ENCODE measurements at places on chromosomes 2 and 18. TPM values are rescaled to one million over a fixed set of nuclear protein-coding genes. Genes with fewer than 3 reads are reported as not detected.

HOXD9 gene
- total RNA-seq, result not detected

ITGAV gene
- 7.5 TPM for total RNA-seq

LYPD6B gene
- total RNA-seq, result not detected

RNU2-63P gene
- total RNA-seq, result 21.5 TPM

LDLRAD4 gene
- 40.3 TPM for total RNA-seq

ARL4C gene
- total RNA-seq, result 214 TPM

HMSD gene
- not detected for total RNA-seq

TSPYL6 gene
- not detected for total RNA-seq

PLB1 gene
- total RNA-seq, result 0.30 TPM

DNA sequence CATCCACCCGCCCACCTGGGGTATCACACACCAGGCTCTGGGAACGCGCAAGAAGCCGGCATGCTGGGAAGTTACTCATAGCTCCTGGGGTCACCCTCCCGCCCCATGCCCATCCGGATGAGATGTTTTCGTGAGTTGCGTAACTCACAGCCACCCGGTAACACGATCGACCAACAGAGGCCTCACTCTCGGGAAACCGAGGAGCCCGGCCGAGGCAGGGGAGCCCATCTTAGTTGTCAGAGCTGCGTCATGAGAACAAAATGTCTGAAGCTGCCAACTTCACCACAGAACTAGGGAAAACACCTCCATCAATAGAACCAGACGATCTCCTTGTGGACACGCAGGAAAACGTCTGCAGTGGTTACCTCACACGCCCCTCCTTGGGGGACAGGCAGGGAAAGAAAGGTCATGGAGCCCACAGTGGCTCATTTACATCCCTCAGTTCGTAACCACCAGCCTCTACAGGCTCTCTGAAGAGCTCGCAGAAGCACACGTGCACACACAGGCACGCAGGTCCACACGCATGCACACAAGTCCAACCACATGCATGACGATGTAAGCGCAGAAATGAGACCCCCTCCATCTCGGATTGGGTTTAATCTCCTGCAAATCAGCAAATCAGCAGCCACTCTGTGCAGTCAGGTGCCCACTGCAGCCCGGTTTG, 26.2 kb downstream of the ADI1 start:
- peaks cover 8% of the 10 kb centered on the region for H3K4me1 ChIP-seq
- H3K4me3 ChIP-seq, result no peak overlapping the region
- no peak for DNase-seq
- no peak overlapping the region for H3K27ac ChIP-seq
- H3K27me3 ChIP-seq, result no peaks in the 10 kb centered on the region

DNA sequence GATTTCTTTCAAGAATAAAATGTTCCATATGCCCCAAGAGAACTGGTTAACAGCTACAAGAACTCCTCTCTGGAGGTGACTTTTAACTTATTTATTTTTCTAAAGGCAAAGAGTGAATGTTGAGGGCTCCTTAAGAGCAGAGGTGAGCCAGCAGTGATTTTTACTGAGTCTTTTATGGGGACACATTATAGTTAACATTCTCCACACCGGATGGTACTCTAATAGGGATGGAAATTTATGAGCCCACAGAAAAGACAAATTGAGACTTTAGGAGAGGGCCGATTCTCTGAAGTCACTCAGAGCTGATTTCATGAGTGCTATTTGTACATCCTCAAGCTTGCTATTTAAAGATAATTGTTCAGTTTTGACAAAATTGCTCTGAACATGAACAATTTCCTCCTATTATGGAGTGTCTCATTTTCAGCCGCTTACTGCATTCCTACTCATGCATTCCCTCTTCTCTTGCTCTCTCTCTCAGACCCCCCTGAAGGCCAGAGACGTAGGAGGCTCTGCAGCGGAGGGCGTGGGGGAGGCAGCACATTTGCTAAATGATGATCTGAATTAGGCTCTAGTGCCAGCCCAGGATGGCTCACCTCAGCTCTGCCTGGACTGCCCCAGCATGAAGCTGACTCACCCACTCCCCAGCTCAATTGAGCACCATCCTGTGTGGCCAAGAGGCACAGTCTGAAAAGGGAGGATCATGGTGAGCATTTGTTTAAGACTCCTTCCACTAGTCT, 5.9 kb upstream of the RPL37A start:
- peaks cover 21% of the 10 kb centered on the region for H3K4me1 ChIP-seq
- H3K27ac ChIP-seq, result no peak overlapping the region
- peaks cover 9% of the 10 kb centered on the region for H3K36me3 ChIP-seq
- no peaks in the 10 kb centered on the region for H3K27me3 ChIP-seq
- no peak overlapping the region for H3K4me3 ChIP-seq

- H3K4me3 ChIP-seq, result no peak overlapping the region
- no peaks in the 10 kb centered on the region for H3K36me3 ChIP-seq
- no peak for DNase-seq
- H3K27me3 ChIP-seq, result no peaks in the 10 kb centered on the region
Observed at GRCh38 chr18:73232933-73233332, 365.1 kb upstream of the NETO1 start.

- no peaks in the 10 kb centered on the region for H3K4me1 ChIP-seq
- H3K27me3 ChIP-seq, result no peaks in the 10 kb centered on the region
- H3K27ac ChIP-seq, result no peak overlapping the region
- H3K36me3 ChIP-seq, result no peaks in the 10 kb centered on the region
- H3K4me3 ChIP-seq, result no peak overlapping the region
- no peak for DNase-seq
Observed at GRCh38 chr2:108927405-108927804, 61.6 kb downstream of the EDAR start.

- H3K36me3 ChIP-seq, result no peaks in the 10 kb centered on the region
- H3K27ac ChIP-seq, result no peak overlapping the region
- DNase-seq, result no peak
- H3K4me1 ChIP-seq, result no peaks in the 10 kb centered on the region
- H3K27me3 ChIP-seq, result peaks cover 2% of the 10 kb centered on the region
Observed at GRCh38 chr2:101089419-101089818, 61.8 kb downstream of the TBC1D8 start.

DNA sequence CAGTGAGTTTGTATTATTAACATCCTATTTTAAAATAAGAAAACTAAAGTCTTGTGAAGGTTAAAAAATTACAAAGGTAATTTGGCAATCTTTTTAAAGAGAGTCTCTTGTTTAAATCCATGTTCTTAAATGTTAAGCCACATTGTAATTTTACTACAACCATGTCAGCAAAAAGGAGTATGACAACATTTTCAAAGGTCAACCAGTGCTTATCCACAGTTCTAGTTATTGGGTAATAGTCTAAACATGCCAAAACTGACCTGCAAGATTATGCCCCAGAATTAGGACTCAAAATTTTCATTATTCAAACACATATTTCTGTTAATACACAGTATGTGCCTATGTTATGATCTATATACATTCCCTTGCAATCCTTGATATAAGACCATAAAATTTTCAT, 1312.6 kb upstream of the CHAC2 start:
- no peaks in the 10 kb centered on the region for H3K4me1 ChIP-seq
- no peaks in the 10 kb centered on the region for H3K36me3 ChIP-seq
- H3K27me3 ChIP-seq, result no peaks in the 10 kb centered on the region
- no peak for DNase-seq
- no peak overlapping the region for H3K27ac ChIP-seq

GRCh38 chr2:133061874-133062593, 392.0 kb upstream of the LYPD1 start:
- no peaks in the 10 kb centered on the region for H3K27me3 ChIP-seq
- DNase-seq, result no peak
- no peaks in the 10 kb centered on the region for H3K4me1 ChIP-seq
- no peak overlapping the region for H3K27ac ChIP-seq
- no peaks in the 10 kb centered on the region for H3K36me3 ChIP-seq

DNA sequence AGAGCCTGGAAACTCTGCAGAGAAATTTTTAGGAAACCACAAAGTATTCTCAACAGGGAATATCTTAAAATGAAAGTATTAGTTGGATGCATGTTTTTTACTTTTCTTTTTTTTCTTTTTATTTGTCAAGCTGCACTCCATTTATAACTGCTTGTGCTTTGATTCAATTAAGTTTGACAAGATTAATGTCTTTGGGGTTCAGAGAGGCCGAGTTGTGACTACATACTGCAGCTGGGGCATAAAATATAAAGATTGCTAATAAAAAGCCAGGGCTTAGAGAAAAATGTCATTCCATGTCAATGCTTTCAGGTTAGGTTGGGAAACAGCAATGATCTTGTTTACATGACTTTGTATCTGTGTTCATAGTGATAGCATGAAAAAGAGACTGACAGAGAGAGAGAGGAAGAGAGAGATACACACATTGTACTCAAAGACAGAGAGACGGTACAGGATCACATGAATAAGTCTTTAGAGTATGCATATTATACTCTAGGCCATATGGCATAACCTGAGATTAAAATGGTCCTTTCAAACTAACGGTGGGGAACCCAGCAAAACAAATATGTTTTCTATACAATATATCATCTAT, 1022.3 kb upstream of the CNTNAP5 start:
- no peaks in the 10 kb centered on the region for H3K4me1 ChIP-seq
- H3K27ac ChIP-seq, result no peak overlapping the region
- no peak overlapping the region for H3K4me3 ChIP-seq
- no peaks in the 10 kb centered on the region for H3K27me3 ChIP-seq
- H3K36me3 ChIP-seq, result no peaks in the 10 kb centered on the region

DNA sequence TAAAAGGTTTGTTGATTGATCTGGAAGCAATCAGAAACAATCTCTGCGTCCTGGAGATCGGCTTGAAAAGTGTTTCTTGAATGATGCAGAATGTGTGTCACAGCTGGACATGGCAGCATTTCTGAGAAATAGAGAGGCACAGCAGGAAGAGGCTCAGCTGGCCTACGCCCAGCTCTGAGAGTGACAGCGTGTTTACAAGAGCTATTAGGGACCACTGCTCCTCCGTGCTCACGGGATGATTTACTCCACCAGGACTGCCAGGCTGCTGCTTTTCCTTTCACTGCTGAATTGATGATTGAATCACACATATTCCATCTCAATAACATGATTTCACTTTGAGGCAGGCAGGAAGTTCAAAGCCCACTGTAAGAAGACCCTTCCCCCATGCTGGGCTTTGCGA, 62.8 kb downstream of the GALNT14 start:
- H3K4me3 ChIP-seq, result no peak overlapping the region
- no peaks in the 10 kb centered on the region for H3K36me3 ChIP-seq
- no peak overlapping the region for H3K27ac ChIP-seq
- no peak for DNase-seq
- peaks cover 4% of the 10 kb centered on the region for H3K4me1 ChIP-seq

GRCh38 chr18:63464434-63464833, 12.3 kb upstream of the SERPINB5 start:
- no peaks in the 10 kb centered on the region for H3K36me3 ChIP-seq
- no peak overlapping the region for H3K4me3 ChIP-seq
- H3K27ac ChIP-seq, result no peak overlapping the region

GRCh38 chr2:201908901-201909300, 102.6 kb downstream of the CDK15 start:
- DNase-seq, result no peak
- H3K27ac ChIP-seq, result no peak overlapping the region
- peaks cover 20% of the 10 kb centered on the region for H3K27me3 ChIP-seq

DNA sequence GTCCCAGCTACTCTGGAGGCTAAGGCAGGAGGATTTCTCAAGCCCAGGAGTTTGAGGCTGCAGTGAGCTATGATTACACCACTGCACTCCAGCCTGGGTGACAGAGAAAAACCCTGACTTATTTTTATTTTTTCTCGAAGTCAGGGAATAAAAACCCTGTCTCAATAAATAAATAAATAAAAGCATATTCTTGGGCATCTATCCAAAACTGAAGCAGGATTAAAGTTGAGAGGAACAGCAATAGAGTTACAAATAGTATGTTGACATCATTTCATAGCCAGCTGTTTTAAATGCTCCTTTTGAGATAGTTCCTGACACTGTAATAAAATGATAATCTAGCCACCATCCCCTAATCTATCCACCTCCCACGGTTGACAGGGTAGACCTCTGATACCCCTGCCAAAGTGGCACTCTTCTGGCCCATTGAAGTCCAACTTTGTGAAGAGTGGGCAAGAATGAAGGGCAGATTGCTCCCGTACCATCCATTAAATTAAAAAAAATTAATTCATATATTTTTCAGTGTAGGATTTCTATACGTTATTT, 42.3 kb upstream of the LPIN2 start:
- DNase-seq, result no peak
- H3K27ac ChIP-seq, result no peak overlapping the region
- H3K27me3 ChIP-seq, result no peaks in the 10 kb centered on the region
- peaks cover 14% of the 10 kb centered on the region for H3K36me3 ChIP-seq
- peaks cover 26% of the 10 kb centered on the region for H3K4me1 ChIP-seq

- no peak for DNase-seq
- no peaks in the 10 kb centered on the region for H3K36me3 ChIP-seq
- no peaks in the 10 kb centered on the region for H3K4me1 ChIP-seq
- H3K4me3 ChIP-seq, result no peak overlapping the region
- H3K27me3 ChIP-seq, result peaks cover 16% of the 10 kb centered on the region
- H3K27ac ChIP-seq, result no peak overlapping the region
Observed at GRCh38 chr2:152227969-152228592, 52.5 kb upstream of the STAM2 start.

- no peak overlapping the region for H3K27ac ChIP-seq
- H3K27me3 ChIP-seq, result no peaks in the 10 kb centered on the region
- no peak for DNase-seq
Observed at GRCh38 chr2:119064567-119064966, 94.0 kb downstream of the C1QL2 start.

GRCh38 chr2:37837628-37838328, 87.3 kb upstream of the RMDN2 start:
- H3K27me3 ChIP-seq, result peaks cover 5% of the 10 kb centered on the region
- H3K27ac ChIP-seq, result no peak overlapping the region
- H3K36me3 ChIP-seq, result no peaks in the 10 kb centered on the region
- H3K4me1 ChIP-seq, result peaks cover 5% of the 10 kb centered on the region
- H3K4me3 ChIP-seq, result no peak overlapping the region

- H3K27ac ChIP-seq, result no peak overlapping the region
- no peak overlapping the region for H3K4me3 ChIP-seq
- H3K27me3 ChIP-seq, result no peaks in the 10 kb centered on the region
Observed at GRCh38 chr2:189018631-189019030, 44.5 kb downstream of the COL3A1 start.

GRCh38 chr2:202782940-202783558, 88.5 kb downstream of the ICA1L start:
- H3K4me3 ChIP-seq, result no peak overlapping the region
- H3K27ac ChIP-seq, result no peak overlapping the region
- H3K36me3 ChIP-seq, result peaks cover 58% of the 10 kb centered on the region
- no peaks in the 10 kb centered on the region for H3K27me3 ChIP-seq
- peaks cover 3% of the 10 kb centered on the region for H3K4me1 ChIP-seq
- DNase-seq, result no peak

- H3K27ac ChIP-seq, result no peak overlapping the region
- H3K27me3 ChIP-seq, result no peaks in the 10 kb centered on the region
- no peaks in the 10 kb centered on the region for H3K4me1 ChIP-seq
- H3K36me3 ChIP-seq, result no peaks in the 10 kb centered on the region
Observed at GRCh38 chr2:120856421-120856862, 120.8 kb downstream of the GLI2 start.

GRCh38 chr2:191929288-191929687, 82.4 kb upstream of the CAVIN2 start:
- no peak overlapping the region for H3K27ac ChIP-seq
- H3K4me1 ChIP-seq, result no peaks in the 10 kb centered on the region
- peaks cover 12% of the 10 kb centered on the region for H3K27me3 ChIP-seq
- H3K4me3 ChIP-seq, result no peak overlapping the region
- no peak for DNase-seq

- H3K27me3 ChIP-seq, result peaks cover 6% of the 10 kb centered on the region
- H3K4me1 ChIP-seq, result peaks cover 20% of the 10 kb centered on the region
- DNase-seq, result no peak
- H3K36me3 ChIP-seq, result peaks cover 1% of the 10 kb centered on the region
- H3K27ac ChIP-seq, result no peak overlapping the region
Observed at GRCh38 chr2:85718885-85719492, 24.8 kb downstream of the GNLY start.

Measured in activated naive CD8-positive, alpha-beta T cell treated with anti-CD3 and anti-CD28 coated beads, Interleukin-2, amount 10 ng/mL, durations not matched to agents 7 days and 5 days (primary cell).